A549 treated with CpdA at 1 μM for 4 hours (cell line): ENCODE measurements at places on chromosomes 12 and 14. TPM values are rescaled to one million over a fixed set of nuclear protein-coding genes. Genes with fewer than 3 reads are reported as not detected.

The ABCD2 gene
- not detected in 5 replicates for total RNA-seq

The KRT2 gene
- 0.03 TPM in 1 of 5 replicates, not detected in the others for total RNA-seq

The GPR84 gene
- 0.03 to 0.09 TPM (median 0.09 TPM) in 3 of 5 replicates, not detected in the others for total RNA-seq

The HAL gene
- 0.06 to 0.49 TPM (median 0.17 TPM) in 5 replicates for total RNA-seq

The PRICKLE1 gene
- 0.85 to 1.8 TPM (median 0.99 TPM) in 5 replicates for total RNA-seq

The NUAK1 gene
- 10.8 to 12.7 TPM (median 12.0 TPM) in 5 replicates for total RNA-seq

The TESPA1 gene
- total RNA-seq = not detected in 5 replicates

The RTN1 gene
- total RNA-seq = not detected in 5 replicates

The FOXG1 gene
- 0.09 to 0.17 TPM (median 0.10 TPM) in 5 replicates for total RNA-seq

The KRT6A gene
- total RNA-seq = 0.15 to 0.42 TPM (median 0.29 TPM) in 5 replicates

The TRHDE gene
- total RNA-seq = 0.03 to 0.19 TPM (median 0.09 TPM) in 5 replicates

The AICDA gene
- 0.08 to 0.20 TPM (median 0.15 TPM) in 5 replicates for total RNA-seq
